ENCODE measurements at places on chromosomes 12 and 14.
A peak's percentile ranks its signal among the peaks of the same experiment; 100 is the strongest.

- no peak for DNase-seq
Observed at GRCh38 chr14:105855893-105856675, 329.7 kb downstream of the TMEM121 start.

GRCh38 chr12:8012651-8013309, 19.7 kb upstream of the FOXJ2 start:
- no peak for DNase-seq

DNA sequence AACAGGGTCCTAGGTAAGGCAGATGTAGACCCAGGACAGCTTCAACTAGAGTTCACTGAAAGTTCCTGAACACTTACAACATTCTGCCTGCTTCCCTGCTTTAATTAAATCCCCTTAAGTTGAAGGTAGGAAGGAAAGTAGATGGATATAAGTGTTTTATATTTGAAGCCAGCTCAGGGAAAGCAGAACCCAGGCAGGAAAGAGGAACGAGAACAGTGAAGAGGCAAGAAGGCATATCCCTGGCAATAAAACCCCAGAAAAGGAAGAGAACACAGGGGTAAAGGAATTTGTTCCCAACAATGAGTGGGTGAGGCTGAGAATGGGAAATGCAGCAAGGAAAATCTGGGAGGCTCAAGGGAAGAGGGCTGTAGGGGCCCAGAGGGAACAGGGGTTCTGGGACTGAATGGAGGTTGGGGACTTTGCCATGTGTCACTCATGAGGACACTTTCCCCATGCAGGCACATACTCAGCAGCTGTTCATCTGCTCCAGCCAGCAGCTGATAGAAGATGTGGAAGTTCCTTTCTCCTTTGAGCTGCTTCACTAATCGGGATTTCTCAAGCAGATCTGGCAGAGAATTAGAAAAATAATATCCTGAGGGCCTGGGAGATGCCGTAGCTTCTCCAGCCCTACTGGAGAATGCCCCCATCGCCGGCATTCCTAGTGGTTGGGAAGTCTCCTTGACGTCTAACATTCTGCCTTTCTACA, 3.7 kb downstream of the MYO1A start:
- DNase-seq, result no peak

DNA sequence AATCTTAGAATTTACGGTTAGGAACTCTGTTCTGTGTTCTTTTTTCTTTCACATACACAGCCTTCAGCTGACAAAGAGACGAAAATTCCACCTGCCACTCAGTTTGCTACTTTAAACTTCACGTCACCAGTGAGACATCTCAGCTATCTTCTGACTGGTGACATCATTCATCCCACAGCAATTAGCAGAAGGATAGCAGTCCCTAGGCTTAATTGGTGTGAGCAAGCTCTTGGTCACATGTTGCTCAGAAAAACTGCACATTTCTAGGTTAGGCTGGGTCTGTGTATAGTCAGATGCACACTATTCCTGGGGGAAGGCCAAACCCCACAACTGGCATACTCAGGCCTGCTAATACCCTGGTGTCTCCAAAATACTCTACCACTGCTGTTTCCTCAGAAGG, 23.9 kb downstream of the SLC7A7 start:
- DNase-seq, result no peak

- DNase-seq, result no peak
Observed at GRCh38 chr12:8950702-8951478, 1.4 kb upstream of the M6PR start.

- DNase-seq, result no peak
Observed at GRCh38 chr12:40105265-40105514, 691 bp downstream of the SLC2A13 start.

DNA sequence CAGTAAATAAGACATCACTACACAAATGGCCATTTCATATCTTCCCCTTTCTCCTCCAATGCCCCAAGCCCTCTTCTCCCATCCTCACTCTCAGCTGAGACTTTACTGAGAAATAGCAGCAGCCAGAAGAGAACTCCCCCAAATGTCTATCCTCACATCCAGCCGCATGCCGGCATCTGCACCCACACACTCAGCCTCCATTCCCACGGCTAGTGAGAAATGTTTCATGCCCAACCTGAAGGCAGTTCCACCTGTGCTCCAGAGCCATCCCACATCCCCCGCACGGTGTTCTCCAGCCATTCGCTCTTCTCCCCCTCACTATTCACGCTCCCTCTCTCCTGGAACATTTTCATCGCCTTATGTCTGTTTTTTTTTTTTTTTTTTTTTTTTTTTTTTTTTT, 208.7 kb upstream of the DIO3 start:
- no peak for DNase-seq

GRCh38 chr12:14701809-14702568, 5.6 kb upstream of the GUCY2C start:
- DNase-seq, result no peak

- no peak for DNase-seq
Observed at GRCh38 chr14:82778601-82779000, 1244.9 kb upstream of the SEL1L start.

DNA sequence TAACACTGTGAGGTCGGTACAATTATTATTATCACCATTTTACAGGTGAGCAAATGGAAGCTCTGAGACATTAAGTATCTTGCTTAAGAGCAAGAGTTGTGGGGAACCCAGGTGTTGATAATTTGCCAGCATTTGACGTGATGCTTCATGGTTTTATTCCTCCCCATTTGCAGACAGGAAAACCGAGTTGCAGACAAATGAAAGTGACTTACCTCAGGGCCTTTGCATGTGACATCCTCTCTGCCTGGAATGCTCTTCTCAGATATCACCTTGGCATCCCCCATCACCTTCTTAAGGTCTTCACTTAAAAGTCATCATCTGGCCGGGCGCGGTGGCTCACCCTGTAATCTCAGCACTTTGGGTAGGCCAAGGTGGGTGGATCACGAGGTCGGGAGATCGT, 21.0 kb upstream of the P2RX7 start:
- DNase-seq, result no peak

DNA sequence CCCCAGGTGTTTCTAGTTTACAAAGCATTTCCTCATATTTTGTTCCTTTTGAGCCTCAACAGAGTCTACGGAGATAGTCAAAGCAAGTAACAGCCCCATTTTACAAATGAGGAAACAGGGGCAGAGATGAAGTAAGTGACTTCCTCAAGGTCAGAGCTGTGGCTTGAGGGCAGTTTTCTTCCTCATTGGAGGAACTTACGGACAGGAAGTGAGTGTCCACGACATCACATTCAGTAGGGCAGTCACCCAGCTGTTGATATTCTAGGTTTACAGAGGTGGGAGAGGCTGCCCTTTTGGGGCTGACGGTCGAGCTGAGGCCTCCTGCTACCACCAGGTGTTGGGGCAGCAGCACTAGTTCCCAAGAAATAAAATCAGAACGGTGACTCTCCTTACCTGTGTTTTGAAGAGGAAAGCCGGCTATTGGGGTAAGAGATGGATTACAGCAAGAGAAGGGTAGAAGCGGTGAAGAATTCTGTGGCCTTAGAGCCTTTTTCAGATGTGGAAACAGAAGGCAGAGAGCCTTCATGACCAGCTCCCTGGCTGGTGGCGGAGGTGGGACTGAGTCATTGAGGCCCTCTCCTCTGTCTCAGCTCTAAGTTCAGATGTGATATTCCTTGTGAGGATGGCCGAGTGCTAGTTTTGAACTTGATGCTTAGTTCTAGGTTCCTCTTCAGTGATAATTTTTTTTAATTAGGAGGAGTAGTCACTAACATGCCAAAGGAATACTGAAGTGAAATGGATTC, 41.7 kb downstream of the SUSD6 start:
- DNase-seq, result no peak

DNA sequence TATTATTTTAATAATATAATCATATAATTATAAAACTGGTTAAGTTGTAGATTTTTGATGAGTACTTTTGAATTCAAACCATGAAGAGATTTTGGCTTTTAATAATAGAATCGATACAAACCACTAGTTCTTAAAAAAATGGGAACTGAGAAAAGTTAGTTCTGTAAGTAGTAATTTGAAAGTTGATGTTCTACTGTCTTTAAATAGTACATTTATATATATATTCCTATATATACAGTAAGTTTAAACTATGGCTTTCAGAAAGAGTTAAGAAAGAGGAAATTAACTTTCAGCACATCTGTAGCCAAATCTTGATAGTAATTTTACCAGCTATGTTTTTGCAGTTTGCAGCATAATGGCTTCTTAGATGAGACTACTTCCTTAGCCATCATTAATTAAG, 7.8 kb downstream of the LRRK2 start:
- no peak for DNase-seq

- DNase-seq, result no peak
Observed at GRCh38 chr12:65593239-65593701, 231.0 kb upstream of the HMGA2 start.

GRCh38 chr12:79125358-79125757, 260.8 kb downstream of the SYT1 start:
- DNase-seq, result no peak

DNA sequence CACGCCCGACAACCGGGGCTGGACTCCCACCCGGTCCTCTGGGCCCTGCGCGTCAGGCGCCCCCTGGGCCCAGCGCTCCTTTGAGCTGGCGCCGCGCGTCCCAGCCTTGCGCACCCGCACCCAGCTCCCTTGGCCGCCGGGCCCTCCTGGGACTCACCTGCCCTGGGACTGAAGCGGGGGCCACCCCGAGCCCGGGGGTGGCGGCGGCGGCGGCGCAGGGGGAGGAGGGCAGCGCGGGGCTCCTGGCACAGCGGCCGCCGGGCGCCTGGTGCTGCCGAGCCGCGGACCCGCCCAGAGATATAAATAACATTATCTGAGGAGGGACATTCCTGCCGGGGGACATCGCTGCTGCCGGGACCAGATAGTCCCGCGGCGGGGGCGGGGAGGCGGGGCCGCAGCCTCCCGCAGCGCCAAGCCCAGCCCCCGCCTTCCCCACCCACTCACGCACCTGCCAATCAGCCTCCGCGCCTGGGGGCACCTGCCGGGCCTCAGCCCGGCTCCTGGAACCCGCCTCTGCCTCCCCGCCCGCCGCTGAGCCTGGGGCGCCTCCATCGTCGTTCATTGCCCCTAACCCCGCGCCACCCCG, at the start of gene SPTB:
SPTB (minus strand) TSS at position 273 of the 586 bp plus-strand sequence. CDS start 56,813 bp downstream, outside the sequence.
- peak; percentile 70 for DNase-seq

GRCh38 chr12:53676656-53677015, 753 bp upstream of the ATP5MC2 start:
- DNase-seq, result no peak

DNA sequence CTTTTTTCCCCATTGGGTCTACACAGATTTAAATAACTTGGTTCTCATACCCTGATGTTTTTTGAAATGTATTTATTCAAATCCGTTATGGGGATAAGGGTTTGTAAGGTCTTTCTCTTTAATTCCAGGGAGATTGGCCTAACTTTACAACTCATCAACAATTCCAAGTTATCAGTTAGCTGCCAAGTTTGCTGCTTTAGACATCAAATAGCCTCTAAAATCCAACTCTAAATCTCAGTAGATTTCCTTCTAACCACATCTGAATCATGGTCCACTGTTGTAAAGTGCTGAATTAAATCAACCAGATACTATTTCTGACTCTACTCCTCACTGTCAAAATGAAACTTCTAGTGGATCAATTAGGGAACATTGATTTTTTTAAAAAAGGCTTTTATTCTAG, 364.1 kb upstream of the E2F7 start:
- no peak for DNase-seq

DNA sequence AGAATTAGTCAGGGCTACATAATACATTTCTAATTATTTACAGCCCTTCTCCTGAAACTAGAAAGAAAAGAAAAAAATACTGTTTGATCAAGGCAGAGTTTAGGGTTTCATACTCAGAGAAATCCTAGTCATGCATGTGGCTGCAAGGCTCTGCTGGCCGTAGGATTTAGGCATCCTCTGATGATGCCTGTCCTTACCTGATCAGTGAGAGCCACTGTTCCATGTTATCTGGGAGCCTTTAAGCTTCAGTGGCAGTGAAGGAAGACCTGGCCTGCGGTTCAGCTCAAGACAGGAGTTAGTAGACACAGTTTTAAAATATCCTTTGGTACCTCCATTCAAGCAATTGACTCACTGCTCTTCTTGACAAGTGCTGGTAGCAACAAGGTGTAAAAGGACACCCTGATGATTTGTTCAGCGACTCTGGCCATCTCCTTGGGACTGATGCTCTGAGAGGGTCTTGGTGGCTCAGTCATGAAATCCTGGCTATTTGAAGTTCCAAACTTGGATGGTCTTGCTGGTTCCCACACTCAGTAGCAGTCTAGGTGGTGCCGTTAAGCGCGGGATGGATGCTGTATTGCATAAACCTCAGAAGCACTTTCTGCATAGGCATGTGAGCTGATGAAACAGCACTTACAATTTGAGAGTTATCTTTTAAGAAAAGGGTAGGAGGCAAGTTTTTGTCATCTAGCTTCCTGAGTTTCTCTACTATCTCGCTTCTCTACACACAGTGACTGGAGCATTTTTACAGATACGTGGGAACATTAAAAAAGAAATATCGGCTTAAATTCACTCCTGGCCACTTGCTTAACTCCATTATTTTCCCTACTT, 162.0 kb downstream of the SAMD4A start:
- no peak for DNase-seq

DNA sequence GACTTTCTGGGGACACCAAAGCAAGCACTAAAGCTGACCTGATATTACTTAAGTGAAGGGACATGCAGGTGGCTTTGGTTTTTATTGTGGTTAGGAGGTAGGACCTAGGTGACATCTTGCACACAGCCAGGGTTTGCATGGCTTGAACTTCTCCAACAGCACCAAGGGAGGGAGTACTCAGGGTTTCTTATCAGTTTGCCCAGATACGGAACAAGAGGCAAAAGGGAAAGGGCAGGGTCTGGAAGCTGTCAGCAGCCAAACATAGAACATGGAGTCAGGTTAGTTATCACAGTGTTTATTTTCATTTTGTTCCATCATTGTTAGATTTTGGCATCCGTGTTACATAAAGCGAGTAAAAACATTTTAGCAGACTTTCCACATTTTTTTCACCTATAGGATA, 186.3 kb upstream of the CLEC14A start:
- DNase-seq, result no peak

DNA sequence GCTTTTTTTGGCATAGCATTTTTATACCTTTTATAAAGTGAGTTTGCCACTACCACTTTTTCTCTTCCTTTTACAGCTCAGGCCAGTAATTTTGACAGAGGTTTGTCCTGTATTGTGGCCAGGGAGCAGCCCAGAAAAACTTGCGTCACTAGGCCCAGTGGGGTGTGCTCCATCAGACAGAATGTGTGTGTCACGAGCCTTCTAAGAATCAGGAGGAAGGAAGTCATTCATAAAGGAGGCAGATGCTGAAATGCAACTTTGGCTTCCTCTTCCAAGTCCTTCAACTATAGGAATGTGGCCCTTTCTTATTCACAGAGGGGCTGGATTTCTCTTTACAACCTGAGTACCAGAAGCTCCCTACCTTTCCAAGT, 10.1 kb upstream of the RAB35 start:
- DNase-seq, result no peak
